Stimulated activated CD4-positive, alpha-beta T cell treated with anti-CD3 and anti-CD28 coated beads, Interleukin-4, amount 100 ng/mL, for 24 hours (primary cell): ENCODE measurements at places on chromosomes 2 and 18.
A peak's percentile ranks its signal among the peaks of the same experiment; 100 is the strongest.

DNA sequence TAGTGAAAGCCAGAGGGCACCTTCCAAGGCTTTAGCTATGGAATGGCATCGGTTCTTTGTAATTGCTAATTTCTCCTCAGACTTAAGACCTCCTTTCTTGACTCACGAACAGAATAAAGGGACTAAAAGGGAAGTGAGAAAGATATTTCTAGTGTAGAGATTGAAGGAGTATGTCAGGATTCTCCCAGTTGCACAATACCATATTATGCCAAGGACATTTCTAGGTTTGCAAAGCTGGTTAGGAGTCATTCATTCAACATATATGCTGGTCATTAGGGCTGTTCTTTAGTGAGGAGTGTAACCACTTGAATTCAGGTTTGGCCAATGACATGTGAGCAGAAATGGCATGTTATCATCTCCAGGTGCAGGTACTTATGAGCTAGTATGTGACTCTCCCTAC, 7.4 kb downstream of the REEP1 start:
- no peak for DNase-seq

DNA sequence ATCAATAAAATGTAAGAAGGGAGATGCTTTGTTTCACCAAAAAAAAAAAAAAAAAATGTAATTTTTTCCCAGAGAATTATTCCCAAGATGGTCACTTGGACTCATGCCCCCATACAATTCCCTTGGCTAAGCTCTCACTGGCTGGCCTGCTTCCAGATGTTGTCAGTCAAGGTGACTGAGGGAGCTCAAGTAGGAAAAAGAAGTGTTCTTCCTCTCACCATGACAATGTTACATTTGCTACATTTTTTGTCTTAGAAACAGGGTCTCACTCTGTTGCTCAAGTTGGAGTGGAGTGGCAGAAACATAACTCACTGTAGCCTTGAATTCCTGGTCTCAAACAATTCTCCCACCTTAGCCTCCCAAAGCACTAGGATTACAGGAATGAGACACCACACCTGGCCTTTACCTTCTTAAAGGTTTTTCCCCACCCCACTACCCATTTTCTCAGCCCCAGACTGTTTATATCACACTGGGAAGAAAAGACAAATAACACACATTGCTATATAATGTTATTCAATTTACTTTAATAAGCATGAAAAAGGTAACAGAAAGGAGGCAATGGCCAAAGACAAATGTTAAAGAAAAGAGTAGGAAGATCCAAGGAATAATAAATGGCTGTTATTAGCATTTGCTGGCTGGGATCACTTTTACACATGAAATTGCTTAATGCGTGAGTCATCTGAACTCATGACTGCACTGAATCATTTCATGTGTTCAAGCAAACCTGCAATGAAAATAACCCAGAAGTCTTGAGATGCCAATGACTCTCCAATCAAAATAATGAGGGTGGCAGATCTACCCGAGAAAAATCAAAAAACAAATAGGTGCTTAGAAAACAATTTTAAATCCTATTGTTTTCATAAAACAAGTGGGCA, 45.2 kb downstream of the ACVR1 start:
- no peak for DNase-seq

DNA sequence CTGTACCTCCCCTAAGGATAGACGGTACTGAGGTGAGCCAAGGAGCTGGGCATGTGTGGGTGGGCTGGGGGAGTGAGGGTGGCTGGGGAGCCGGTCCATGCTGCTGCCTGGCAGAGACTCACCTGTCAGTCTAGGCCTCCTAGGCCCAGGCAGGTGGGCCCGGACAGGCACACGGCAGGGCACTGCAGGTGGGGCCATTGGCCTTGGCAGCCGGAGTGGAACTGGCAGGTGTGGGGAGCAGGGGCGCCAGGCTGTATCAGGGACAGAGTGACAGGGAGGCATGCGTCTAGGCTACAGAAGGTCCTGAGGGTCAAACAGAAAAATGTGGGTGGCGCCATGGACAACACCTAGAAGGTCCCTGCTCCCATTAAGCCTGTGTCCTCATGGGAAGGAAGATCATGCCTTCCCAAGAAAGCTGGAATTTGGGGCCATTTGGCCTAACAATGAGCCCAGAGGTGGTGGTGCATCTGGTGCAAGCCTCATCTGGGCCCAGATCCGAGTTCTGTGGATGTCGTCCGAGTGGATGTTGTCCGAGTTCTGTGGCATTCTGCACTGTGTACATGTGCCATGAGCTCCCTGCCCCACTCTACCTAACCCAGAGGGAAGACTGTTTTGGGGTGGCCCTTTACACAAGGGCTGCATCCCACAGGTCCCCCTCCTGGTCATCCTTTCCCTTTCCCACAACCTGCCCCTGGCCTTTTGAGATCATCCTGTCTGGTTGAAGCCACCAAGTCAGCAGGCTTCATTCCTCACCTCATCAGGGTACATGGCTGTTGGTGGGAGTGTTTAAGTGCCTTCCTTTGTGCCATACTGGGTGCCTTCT, 249.7 kb downstream of the GLI2 start:
- DNase-seq, result no peak

DNA sequence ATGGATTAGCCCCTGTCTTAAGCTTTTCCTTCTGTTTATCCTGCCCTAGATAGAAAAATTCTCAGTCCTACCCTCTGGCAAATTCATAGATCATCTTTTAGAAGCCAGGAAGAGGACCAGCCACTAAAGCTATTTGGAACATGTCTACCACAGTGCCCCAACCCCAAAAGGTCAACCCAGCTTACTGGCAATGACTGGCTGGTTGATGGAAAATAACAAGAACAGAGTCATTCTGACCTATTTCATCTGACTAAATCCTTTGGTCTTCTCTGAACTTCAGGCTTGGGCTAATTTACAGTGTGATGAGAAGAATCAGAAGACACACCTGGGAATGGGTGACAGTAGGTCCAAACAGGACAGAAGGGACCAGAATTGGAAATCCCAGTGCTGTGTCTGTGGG, 227.3 kb upstream of the CCDC68 start:
- DNase-seq, result no peak

DNA sequence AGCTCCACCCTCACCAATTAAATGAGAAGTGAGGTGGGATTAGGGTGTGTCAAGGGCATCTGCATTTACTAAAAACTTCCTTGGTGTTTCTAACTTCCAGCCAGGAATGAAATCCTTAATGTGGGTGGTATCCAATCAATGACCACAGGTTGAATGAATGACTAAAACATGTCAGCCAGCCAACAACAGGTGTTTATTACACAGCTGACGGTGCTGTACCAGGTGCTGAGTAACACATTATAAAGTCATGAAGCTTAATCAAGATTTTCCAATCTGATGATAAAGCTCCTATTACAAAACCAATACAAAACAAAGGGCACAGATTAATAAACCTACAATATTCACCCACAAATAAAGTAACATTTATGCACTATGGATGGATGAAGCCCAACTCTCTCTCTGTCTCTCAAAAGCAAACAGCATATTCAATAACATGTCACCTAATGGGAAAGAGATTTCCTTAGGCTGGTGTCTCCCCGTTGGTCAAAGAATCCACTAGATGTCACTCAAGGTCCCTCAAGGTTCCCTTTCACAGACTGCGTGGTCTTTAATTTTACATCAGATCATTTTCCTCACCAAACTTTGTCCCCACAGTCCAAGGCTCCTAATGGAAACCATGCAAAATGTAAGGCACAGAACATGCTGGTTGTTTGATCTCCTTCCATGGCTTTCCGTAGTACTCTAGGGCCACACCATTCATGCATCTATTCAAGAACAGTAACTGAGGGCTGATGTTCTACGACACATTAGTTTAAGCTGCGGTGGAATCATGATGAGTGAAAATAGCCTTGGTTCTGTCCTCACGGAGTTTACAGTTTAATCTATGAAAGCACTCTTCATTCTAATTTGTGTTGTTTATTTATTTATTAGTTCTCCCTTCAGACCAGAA, 6.4 kb upstream of the PTPN4 start:
- peak; percentile 27 for DNase-seq

DNA sequence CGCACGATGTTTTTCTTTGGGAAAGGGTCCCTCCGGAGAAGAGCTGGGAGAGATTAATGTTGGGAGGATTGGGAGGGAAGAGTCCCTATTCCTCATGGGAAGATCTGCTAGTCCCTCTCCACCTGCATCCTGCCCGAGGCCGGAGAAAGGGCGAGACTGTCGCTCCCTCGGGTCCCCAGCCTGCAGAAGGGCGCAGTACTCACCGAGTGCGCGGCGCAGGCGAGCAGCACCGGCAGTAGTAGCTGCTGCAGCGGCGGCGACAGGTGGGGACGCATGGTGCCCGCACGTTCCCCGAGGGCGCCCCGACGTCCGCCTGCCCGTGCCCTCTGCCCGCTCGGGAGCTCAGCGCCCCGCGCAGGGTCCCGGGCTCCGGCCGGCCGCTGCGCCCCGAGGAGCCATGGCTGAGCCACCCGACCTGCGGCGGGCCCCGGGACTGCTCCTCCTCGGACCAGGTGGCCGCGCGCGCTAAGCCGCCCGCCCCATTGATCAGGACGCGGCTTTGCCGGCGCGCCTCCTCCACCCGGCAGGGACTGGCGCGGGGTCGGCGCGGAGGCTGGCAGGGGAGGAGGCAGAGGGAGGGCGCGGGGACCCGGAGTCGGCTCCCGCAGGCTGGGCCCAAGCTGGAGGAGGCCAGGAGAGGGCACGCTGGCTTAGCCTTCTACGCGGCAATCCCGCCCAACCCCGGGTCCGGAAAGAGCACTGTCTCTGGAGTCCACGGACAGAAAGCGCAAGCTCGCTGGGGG, at the start of gene SCTR:
Gene SCTR, minus strand, starts transcription at position 532 of the 743 bp plus-strand sequence. Its CDS starts 257 bp downstream, at position 275.
- no peak for DNase-seq

DNA sequence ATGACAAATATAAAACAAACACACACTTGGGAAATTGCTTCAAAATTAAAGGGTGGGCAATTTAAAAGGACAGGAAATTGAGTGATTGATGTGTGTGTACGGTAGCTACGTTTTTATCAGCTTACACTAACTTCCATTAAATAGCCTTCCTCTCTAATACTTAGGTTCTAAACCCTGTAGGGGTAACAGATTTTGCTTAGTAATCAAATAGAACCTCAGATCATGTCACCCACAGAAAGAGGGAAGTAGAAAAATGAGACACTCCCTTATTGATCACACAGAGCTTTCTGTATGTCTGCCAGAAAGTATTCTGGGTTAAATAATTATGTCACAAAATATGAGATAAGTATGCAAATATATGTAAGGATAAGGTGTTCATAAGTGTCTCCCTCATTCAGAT, 93.3 kb downstream of the ICA1L start:
- DNase-seq, result no peak
